Nasal cavity respiratory epithelium epithelial cell of viscerocranial mucosa (primary cell): ENCODE measurements at places on chromosomes 12 and 14. TPM values are rescaled to one million over a fixed set of nuclear protein-coding genes. Genes with fewer than 3 reads are reported as not detected.

Gene MUCL1
- not detected in 2 replicates for total RNA-seq

Gene FCF1
- 26.0 and 60.2 TPM in 2 replicates for total RNA-seq

Gene CD69
- not detected in 2 replicates for total RNA-seq

Gene RERGL
- not detected in 2 replicates for total RNA-seq

Gene KLHDC1
- total RNA-seq = 0.68 and 1.2 TPM in 2 replicates

Gene MDGA2
- total RNA-seq = not detected in 2 replicates

Gene CCNB1IP1
- 83.3 and 150 TPM in 2 replicates for total RNA-seq

Gene KRT4
- 1.0 and 33.2 TPM in 2 replicates for total RNA-seq

Gene NKX2-1
- not detected in 2 replicates for total RNA-seq

Gene MANSC1
- 1.2 and 2.7 TPM in 2 replicates for total RNA-seq

Gene TRMT61A
- total RNA-seq = 10.9 and 18.7 TPM in 2 replicates

Gene RFX4
- total RNA-seq = not detected in 2 replicates

Gene ANKRD33
- total RNA-seq = not detected in 2 replicates

Gene POTEG
- total RNA-seq = not detected in 2 replicates

Gene CCDC177
- not detected in 2 replicates for total RNA-seq
